GOT3 (cell line): ENCODE measurements at places on chromosomes 12 and 14.

DNA sequence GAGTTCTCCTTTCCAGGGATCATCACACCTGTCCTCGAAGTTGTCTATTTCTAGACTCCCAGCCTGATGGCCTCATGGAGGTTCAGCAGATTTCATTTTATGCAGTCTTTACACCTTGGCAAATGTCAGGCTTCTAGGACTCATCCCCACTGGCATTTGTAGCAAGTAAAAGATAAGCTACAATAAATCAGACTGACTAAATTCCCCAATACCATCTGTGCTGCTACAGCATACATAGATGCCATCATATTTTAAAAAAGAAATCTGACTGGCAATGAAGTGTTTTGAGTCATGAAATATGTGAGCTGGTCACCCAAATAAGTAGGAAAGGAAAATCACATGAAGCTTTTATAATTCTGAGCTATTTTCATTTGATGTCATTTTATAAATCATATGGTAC, 55.3 kb downstream of the KCNC2 start:
- DNase-seq, result no peak

- no peak for DNase-seq
Observed at GRCh38 chr12:105967038-105967776, 171.5 kb downstream of the NUAK1 start.

DNA sequence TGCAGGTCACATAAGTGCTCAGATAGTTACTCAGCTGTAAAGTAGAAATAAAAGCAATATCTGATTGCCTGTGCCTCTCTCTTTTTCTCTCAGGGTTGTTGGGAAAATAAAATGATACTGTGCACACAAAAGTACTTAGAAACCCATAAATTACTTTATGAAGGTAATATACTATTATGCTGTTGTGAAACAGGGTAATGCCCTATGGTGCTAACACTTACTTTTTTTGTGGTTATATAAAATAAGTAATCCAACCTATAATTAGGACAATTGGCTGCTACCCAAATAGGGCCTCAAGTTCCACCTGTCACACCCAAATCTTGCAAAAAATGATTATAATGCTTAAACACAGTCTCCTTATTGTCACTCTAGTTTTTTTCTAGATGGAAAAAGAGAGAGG, 50.6 kb downstream of the DAAM1 start:
- DNase-seq, result no peak

DNA sequence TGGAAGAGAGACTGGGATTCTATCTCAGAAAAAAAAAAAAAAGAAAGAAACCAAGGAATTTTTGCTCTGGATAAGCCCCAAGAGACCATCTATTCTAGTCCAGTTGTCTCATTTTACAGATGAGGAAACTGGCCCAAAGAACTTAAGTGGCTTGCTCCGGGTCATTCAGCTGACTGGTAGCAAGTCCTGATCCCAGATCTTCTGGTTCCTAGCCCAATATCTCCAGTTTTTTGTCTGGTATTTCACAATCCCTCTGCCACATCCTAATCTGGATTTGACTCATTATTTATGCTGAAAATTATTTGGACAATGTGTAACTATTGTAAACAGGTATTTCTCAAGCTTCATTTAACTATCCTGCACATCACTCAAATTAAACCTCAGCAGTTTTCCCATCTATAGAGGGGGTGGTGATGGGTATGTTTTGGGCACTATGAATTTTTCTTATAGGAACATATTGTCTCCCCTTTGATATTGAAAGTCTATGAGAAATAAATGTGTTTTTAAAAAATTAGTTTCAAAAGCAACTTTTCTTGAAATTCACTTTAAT, 43.4 kb downstream of the PPP2R5E start:
- no peak for DNase-seq

DNA sequence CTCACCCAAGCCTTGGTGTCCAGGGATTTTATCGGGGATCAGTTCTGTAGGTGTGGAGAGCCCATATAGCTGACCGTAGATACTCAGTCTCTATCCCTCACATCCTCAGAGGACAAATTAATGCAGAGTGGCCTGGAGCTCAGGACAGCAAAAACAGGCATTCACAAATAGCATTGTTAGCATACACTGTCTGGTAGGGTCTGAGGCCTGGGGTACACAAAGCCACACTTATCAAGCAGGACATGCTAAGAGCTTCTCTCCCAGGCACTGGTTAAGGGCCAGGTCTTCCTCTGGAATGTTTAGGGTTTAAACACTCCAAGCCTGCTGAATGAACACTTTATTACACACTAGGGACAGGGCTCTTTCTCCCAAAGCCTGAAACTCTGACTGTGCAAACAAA, 253.2 kb downstream of the NEDD1 start:
- no peak for DNase-seq

DNA sequence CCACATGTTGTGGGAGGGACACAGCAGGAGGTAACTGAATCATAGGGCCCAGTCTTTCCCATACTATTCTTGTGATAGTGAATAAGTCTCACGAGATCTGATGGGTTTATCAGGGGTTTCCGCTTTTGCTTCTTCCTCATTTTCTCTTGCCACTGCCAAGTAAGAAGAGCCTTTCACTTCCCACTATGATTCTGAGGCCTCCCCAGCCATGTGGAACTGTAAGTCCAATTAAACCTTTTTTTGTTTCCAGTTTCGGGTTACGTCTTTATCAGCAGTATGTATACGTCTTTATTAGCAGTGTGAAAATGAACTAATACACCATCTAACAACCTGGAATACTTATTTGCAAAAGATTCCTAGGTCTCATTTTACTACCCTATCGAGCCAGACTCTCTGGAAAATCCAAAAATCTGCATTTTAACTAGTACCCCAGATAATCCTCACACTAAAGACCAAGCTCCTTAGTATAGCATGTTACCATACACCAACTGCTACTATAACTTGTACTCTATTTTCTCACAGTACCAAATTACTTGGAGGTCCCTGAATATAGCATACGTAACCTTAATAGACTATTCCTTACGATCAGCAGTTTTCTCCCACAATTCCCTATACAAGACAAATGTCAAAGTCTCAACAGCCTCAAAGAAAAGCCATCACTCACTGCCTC, 11.5 kb downstream of the GTF2A1 start:
- no peak for DNase-seq

DNA sequence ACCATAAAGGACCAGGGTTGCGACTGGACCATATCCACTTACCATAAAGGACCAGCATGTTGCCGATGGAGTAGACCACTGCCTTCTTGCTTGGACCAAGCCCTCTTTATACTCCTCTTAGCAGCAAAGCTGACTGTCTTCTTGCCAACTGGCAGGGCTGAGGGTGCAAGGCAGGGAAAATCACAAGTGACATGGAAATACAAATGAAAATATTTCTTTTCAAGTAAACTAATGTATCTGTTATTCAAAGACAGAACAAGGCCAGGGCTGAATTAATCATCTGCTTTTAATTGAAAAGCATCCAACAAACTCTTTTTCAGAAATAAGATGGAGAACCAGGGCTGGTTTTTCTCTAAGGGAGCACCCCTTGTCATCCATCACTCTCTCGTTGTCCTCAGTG, at the start of gene CELA1:
CELA1 (minus strand) TSS at position 99 of the 400 bp plus-strand sequence; CDS start at position 58, 41 bp downstream.
- DNase-seq, result no peak

DNA sequence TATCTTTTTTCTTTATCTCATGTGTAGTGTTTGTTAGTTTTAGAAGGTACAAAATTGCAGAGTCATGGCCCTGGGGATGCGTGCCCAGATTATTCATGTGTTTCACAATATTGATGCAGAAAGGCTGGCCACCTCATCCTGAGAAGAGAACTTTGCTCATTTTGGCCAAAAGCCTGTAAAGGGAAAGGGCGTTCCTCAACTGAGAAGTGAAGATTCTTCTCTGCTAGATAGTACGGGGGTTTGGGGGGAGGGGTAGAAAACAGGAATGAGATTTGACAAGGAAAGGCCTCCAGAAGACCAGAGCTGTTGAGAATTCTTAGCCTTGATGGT, 1.7 kb downstream of the MGST1 start:
- DNase-seq, result peak; percentile 35

DNA sequence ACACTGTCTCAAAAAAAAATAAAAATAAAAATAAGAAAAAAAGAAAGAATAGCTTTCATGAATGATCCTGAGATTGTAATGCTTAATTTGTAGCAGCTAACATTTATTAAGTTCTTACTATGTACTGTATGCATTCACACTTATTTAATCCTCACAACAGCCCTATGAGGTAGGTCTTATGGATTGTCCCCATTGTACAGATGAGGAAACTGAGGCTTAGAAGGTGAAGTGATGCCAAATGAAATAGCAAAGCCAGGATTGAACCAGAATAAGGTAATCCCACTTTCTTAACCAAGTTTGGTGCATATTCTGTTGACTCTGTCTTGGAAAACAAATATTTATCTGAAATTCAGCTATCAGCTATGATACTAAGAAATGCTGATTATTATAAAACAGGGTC, 2.1 kb downstream of the USP30 start:
- DNase-seq, result no peak

GRCh38 chr14:37594238-37594970, 645 bp downstream of the FOXA1 start:
- no peak for DNase-seq

- DNase-seq, result no peak
Observed at GRCh38 chr12:13273850-13274249, 77.3 kb downstream of the EMP1 start.

DNA sequence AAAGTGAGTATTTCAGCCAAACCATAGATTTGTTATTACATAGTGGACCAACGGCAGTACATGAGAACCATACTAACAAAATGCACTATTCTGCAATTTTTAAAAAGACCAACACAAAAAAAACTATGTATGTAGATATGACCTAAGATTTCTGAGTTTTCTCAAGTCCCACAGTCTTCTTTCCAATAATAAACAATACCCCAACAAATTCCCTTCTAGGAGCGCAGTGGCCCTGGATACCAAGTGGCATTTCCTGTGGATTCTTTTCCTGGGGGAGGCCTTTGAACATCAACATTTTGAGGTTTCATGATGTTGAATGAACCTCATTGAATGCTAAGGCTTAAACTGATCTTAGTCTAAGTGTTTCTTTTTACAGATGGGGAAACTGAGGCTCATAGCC, 210.5 kb downstream of the BCAT1 start:
- no peak for DNase-seq

GRCh38 chr12:34393821-34394150, 371.5 kb downstream of the ALG10 start:
- no peak for DNase-seq

GRCh38 chr12:103672401-103673119, 85.5 kb downstream of the STAB2 start:
- DNase-seq, result no peak

GRCh38 chr12:128387811-128388422, 120.9 kb downstream of the TMEM132C start:
- DNase-seq, result no peak

DNA sequence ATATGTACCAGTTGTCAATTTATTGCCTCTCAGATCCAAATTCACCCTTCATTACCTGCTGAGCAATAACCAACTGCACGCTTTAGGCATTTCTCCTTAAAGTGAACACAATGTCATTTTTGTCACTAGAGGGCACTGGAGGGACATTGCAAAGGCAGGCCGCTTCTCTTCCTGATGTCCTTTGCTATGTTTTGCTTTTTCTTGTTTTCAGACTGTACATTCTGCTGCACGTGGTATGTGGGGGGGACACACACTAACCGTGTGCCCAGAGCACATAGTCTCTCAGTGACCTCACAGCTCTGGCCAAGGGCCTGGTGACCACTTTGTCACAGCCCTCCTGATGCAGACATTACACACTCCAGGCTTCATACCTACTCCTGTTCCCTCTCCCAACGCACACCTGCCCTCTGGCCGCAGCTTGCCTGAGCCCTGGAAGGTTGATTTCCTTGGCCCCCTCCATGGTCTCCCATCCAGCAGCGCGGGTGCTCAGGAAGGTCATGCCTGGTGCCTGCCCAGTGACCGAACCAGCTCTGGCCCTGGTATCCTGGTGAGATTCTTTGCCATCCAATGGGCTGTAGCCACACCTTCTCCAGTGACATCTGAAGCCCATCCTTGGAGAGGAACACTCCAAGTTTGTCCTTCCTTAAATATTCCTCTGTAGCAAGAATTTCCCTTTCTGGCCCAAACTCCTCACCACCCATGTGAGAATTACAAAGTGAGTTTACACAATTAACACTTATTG, 39.9 kb downstream of the MYO1H start:
- no peak for DNase-seq

GRCh38 chr14:71209888-71210287, 302.6 kb downstream of the PCNX1 start:
- no peak for DNase-seq

DNA sequence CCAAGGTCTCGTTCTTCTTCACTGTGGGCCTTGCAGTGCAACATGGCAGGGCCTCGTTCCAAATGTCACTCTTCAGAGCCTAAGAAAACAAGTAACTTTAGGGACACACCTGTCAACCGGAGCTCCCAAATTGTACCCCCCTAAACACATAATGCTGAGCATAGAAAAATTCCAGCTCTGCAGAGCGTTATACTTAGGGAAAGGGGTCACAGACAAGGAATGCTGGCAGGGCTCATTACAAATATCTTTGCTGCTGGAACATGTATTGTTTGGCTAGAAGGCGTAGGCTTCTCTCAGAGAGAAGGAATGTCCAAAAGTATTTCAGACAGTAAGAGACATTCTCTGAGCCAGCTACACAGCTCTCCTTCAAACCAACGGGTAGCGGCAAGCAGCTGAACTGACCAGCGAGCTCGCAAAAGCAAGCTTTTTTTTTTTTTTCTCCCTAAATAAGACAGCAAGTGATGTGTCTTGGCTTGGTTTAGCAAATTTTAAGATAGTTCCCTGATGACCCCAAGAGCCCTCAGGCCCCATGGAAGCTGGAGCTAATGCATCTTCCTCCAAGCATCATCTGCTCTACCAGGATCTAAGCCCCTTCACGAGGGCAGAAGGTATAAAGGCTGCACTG, 24.5 kb downstream of the SSH1 start:
- no peak for DNase-seq

GRCh38 chr12:104507672-104508071, 50.9 kb downstream of the CHST11 start:
- no peak for DNase-seq

GRCh38 chr14:93954900-93955849, 21.2 kb downstream of the ASB2 start:
- no peak for DNase-seq

- no peak for DNase-seq
Observed at GRCh38 chr12:27539191-27539631, 15.2 kb downstream of the PPFIBP1 start.

DNA sequence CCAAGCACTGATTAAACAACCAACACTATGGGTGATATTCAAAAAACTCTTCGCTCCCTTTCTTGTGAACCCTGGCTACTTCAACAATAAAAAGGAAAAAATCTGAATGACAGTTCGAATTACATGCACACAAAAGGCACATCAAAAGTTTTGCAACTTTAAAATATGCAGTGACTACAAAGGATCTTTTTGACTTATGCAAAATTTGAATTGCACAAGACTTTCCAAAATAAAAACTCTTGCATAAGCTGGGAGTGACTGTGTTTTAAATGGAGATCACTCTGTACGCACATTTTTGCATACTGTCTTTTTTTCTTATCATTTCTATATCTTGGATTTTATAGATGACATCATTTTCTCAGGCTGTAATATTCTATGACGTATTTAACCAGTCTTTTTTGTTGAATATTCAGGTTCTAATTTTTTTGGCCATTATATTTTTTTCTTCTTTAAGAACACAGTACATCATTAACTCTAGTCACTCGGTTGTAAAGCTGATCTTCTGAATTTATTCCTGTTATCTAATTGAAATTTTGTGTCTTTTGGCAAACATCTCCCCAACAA, 667.6 kb upstream of the TBX3 start:
- DNase-seq, result no peak

- no peak for DNase-seq
Observed at GRCh38 chr12:11716794-11717518, 67.5 kb downstream of the ETV6 start.

GRCh38 chr12:6954316-6955107, 3.4 kb downstream of the PTPN6 start:
- no peak for DNase-seq

- DNase-seq, result no peak
Observed at GRCh38 chr14:37708481-37708880, 113.1 kb downstream of the TTC6 start.
